ENCODE measurements at places on chromosomes 5 and 9.
A peak's percentile ranks its signal among the peaks of the same experiment; 100 is the strongest.

DNA sequence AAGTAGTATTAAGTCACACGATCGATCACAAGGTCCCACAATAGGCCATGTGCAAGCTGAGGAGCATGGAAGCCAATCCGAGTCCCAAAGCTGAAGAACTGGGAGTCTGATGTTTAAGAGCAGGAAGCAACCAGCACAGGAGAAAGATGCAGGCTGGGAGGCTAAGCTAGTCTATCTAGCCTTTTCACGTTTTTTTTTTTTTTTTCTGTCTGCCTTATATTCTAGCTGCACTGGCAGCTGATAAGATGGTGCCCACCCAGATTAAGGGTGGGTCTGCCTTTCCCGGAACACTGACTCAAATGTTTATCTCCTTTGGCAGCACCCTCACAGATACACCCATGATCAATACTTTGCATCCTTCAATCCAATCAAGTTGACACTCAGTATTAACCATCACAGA, 6.5 kb downstream of the PPIP5K2 start:
- no peak for DNase-seq

DNA sequence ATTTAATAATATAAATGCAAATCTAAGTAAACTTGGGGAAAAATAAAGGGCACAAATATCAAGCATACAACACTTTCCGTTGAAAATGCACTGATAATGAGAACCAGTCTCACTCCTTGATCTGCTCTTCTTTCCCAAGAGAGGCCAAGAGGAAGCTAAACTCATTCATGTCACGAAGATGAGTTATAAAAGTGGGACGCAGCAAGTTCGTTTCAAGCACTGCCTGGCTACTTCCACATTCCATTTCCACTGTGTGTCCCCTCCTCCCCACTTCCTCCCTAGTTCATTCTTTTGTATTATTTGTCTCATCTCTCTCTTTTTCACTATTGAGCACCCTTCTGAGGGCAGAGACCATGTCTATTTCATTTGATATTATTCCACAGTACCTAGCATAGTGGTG, 158.1 kb downstream of the SLC24A2 start:
- DNase-seq, result no peak

GRCh38 chr5:173327948-173328843, at the start of gene STC2:
Gene STC2, minus strand, starts transcription at chr5:173328414. Its CDS starts 221 bp downstream, at chr5:173328193.
- DNase-seq, result peak; percentile 22

DNA sequence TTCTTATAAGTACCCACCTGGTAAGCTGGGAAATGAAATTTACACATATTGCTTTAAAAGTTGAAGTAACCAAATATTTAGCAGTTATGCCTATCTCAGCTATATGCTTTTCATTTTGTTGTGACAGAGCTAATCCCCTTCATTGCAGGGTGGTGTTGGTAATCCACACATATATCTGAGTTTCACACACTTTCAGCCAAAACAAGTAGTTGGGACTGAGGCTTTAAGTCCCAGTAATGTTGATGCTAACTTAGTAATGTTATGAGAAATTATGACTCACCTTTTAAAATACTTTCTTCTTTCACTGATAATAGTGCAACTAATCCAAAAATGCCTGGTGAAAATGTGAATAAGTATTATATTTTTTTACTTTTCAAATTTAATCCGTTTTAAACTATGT, 19.2 kb upstream of the RICTOR start:
- no peak for DNase-seq

- no peak for DNase-seq
Measured at GRCh38 chr5:114312658-114313057, 49.2 kb upstream of the KCNN2 start.

DNA sequence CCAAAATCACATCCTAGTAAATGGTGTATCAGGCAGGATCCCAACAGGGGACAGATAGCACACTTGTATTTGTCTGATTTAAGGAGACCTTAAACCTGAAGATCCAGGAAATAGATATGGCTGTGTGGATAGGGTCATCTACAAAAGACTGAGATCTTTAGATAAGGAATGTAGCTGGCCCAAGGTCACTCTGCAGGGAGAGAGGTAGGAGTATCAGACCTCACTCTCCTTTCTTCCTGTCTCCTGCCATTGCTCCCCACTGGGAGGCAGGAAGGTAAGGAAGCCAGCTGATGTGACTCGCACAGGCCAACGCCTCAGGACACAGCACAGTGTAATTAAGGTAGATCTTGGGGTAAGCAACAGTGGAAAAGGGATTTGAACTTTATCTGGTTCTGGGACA, 85.8 kb downstream of the PLPPR1 start:
- DNase-seq, result no peak
